Uterus (tissue), 4 donors: ENCODE measurements at places on chromosomes 4 and X.

- no peak for DNase-seq
- H3K27me3 ChIP-seq: peaks cover 3% of the 10 kb centered on the region
- H3K4me3 ChIP-seq: no peak overlapping the region
- H3K36me3 ChIP-seq: no peaks in the 10 kb centered on the region
- no peak overlapping the region for H3K27ac ChIP-seq
- no peaks in the 10 kb centered on the region for H3K4me1 ChIP-seq
Observed at GRCh38 chrX:136425996-136426395, 61.8 kb upstream of the BRS3 start.

DNA sequence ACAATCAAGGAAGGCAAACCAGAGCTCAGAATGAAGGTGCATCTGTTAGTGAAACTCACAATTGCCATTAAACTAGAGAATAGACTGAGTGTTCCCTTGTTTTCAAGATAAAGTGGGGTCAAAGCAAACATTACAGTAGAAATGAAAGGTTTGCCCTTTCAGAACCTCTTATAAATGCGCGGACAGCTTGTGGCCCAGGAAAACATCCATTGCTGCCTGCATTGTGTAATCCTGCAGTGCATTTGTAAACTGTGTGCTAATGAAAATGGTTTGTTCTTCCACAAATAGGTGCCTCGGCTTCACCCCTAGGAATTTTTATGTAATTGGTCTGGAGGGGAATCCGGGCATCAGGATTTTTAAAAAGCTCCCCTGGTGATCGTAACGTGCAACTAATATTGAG lies 62.8 kb downstream of the SNX25 start:
- H3K27me3 ChIP-seq: no peaks in the 10 kb centered on the region
- no peak for DNase-seq
- H3K4me1 ChIP-seq: no peaks in the 10 kb centered on the region
- H3K4me3 ChIP-seq: no peak overlapping the region

- DNase-seq: no peak
- no peak overlapping the region for H3K27ac ChIP-seq
- no peak overlapping the region for H3K4me3 ChIP-seq
- H3K27me3 ChIP-seq: no peaks in the 10 kb centered on the region
- no peaks in the 10 kb centered on the region for H3K36me3 ChIP-seq
Observed at GRCh38 chrX:130694983-130695382, 208.0 kb downstream of the ENOX2 start.

- H3K27ac ChIP-seq: no peak overlapping the region
- no peak for DNase-seq
- no peak overlapping the region for H3K4me3 ChIP-seq
- H3K4me1 ChIP-seq: no peaks in the 10 kb centered on the region
- H3K36me3 ChIP-seq: no peaks in the 10 kb centered on the region
Observed at GRCh38 chrX:18945483-18945882, 38.4 kb downstream of the PHKA2 start.

GRCh38 chr4:26648260-26648659 lies 64.4 kb downstream of the TBC1D19 start:
- H3K4me3 ChIP-seq: no peak overlapping the region
- H3K36me3 ChIP-seq: no peaks in the 10 kb centered on the region
- no peak for DNase-seq
- no peaks in the 10 kb centered on the region for H3K4me1 ChIP-seq
- no peaks in the 10 kb centered on the region for H3K27me3 ChIP-seq
- H3K27ac ChIP-seq: no peak overlapping the region

DNA sequence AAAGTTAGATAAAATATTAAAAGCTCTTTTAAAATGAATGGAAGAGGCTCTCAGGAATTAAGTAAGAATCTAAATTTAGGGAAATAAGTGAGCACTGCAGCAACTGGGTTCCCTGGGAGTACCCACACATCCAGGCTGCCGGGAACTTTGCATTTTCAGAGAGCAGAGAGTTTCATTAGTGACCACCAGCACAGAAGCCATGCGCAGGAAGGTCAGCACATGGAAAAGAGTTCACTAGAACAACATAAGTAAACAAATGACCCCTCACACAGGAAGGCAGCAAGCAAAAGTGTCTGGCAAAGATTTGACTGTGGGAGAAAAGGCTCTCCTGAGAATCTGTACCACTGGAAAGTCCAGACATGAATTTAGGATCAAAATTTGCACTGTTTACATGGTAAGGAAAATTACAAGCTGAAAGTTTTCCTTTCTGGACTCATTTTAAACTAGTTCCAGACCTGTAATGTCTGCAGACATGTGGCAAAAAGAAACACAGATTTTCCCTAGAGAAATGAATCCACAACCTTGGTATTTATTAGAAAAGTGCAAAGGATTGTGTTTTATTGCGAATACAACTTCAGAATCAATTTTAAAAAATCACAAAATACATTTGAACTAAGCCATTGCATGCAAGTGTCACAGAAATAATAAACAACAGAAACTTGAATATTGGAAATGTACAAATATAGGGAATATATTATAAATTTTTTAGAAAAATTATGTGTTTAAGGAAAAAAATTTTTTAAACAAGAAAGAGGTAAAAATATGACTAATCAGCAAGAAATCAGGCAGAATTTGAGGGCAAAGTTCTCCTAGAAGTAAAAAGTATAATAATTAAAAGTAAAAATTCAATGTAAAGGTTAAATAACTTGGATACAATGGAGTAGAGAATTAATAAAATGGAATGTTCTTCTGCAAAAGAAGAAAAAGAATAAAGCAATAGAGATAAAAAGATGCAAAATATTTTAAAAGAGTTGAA lies 18.4 kb upstream of the MYOZ2 start:
- H3K36me3 ChIP-seq: no peaks in the 10 kb centered on the region
- no peak overlapping the region for H3K4me3 ChIP-seq
- no peak overlapping the region for H3K27ac ChIP-seq
- no peaks in the 10 kb centered on the region for H3K4me1 ChIP-seq
- H3K27me3 ChIP-seq: no peaks in the 10 kb centered on the region

DNA sequence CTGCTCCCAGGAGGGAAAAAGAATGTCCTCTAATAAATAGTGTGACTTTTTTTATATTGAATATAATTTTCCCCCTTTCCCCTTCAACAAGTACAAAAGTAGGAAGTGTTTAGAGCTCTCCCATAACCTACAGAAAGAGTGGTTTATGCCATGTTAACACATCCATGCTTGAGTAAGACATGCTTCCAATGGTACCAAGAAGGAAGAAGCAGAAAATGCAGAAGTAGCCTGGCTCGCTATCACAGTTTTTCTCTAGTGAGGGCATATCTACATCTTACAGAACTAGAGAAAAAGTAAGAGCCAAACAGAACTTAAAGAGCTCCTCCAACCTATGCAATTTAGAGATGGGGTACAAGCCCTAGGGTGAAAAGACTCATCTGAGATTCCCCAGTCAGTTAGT lies 82.5 kb downstream of the ARHGEF9 start:
- no peaks in the 10 kb centered on the region for H3K36me3 ChIP-seq
- no peaks in the 10 kb centered on the region for H3K27me3 ChIP-seq
- H3K4me1 ChIP-seq: no peaks in the 10 kb centered on the region

DNA sequence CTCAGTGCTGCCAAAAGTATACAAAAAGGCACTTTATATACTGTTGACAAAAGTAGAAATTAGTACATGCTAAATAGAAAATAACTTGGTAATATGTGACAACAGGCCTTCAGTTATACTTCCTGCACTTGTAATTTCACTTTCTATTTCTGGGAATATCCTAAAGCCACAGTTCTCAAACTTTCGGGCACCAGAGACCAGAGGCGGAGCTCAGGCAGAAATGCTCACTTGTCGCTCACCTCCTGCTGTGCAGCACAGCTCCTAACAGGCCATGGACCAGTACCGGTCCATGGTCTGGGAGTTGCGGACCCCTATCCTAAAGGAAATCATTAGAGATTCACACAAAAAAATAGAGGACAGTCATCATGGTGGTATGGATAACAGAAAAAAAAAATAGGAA lies 25.7 kb downstream of the ACSL4 start:
- H3K27me3 ChIP-seq: no peaks in the 10 kb centered on the region
- H3K27ac ChIP-seq: peak overlapping the region; percentile 13
- DNase-seq: no peak
- no peaks in the 10 kb centered on the region for H3K36me3 ChIP-seq
- no peak overlapping the region for H3K4me3 ChIP-seq

- no peak overlapping the region for H3K4me3 ChIP-seq
- no peak overlapping the region for H3K27ac ChIP-seq
- H3K4me1 ChIP-seq: peaks cover 4% of the 10 kb centered on the region
- H3K27me3 ChIP-seq: no peaks in the 10 kb centered on the region
Observed at GRCh38 chr4:2024683-2025082, 15.9 kb upstream of the NELFA start.

DNA sequence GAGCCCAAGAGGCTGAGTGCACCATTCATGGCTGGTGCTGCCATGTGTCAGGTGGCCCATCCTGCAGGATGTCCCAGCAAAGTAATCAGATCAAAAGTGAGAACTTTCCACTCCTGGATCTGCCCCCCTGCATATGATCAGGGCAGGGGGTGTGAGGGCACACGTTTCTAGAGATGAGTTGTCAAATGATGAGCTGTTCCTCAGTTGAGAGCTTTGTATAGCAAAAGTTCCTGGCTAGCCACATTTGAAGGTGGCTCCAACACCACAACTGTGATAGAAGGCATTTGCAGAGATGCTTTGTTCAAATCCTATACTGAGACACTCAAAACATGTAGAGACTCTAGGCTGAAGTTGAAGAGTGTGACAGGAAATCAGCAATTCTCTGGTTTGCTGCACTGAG lies 501.8 kb downstream of the BCOR start:
- no peaks in the 10 kb centered on the region for H3K36me3 ChIP-seq
- H3K27me3 ChIP-seq: no peaks in the 10 kb centered on the region
- no peaks in the 10 kb centered on the region for H3K4me1 ChIP-seq
- no peak overlapping the region for H3K4me3 ChIP-seq
- DNase-seq: no peak
- H3K27ac ChIP-seq: no peak overlapping the region

GRCh38 chrX:17987783-17988182 lies 126.7 kb upstream of the RAI2 start:
- H3K4me1 ChIP-seq: no peaks in the 10 kb centered on the region
- H3K27ac ChIP-seq: no peak overlapping the region
- no peaks in the 10 kb centered on the region for H3K27me3 ChIP-seq
- H3K36me3 ChIP-seq: no peaks in the 10 kb centered on the region
- no peak for DNase-seq
- H3K4me3 ChIP-seq: no peak overlapping the region

DNA sequence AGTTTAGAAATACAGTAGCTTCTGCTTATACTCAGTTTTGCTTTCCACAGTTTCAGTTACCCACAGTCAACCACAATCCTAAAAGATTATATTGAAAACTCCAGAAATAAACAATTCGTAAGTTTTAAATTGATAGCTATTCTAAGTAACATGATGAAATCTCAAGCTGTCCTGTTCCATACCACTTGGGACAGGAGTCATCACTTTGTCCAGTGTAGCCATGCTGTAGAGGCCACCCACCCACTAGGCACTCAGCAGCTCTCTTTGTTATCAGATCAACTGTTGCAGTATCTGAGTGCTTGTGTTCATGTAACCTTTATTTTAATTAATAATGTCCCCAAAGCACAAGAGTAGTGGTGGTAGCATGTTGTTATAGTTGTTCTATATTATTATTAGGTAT lies 117.5 kb upstream of the IQCM start:
- DNase-seq: no peak
- H3K27ac ChIP-seq: no peak overlapping the region

- H3K27me3 ChIP-seq: no peaks in the 10 kb centered on the region
- H3K27ac ChIP-seq: peak within 1 kb of the TSS; percentile 90
- H3K4me3 ChIP-seq: peak within 1 kb of the TSS; percentile 57
- H3K4me1 ChIP-seq: no peaks in the 10 kb centered on the region
- no peaks in the 10 kb centered on the region for H3K36me3 ChIP-seq
Observed at GRCh38 chrX:119852382-119853353, at the start of gene UPF3B. Gene UPF3B (minus strand): TSS chrX:119852963. CDS start chrX:119852928, 35 bp downstream.

DNA sequence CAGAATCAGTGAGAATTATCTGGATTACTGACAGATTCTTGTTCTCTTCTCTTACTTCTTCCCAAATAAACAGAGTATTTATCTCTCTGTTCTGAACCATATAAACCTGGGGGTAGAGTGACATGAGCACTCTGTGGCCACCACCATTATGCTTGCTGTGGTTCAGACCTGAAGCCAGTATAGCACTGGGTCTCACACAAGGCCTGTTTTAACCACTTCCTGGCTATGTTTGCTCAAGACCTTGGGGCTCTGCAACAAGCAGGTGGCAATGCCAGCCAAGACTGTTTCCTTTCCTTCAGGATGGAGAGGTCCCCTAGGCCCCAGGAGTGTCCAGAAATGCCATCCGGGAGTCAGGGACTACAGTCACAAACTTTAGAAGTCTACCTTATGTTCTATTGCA lies 21.7 kb upstream of the HEPH start:
- H3K27me3 ChIP-seq: no peaks in the 10 kb centered on the region
- H3K27ac ChIP-seq: no peak overlapping the region
- H3K4me1 ChIP-seq: no peaks in the 10 kb centered on the region
- H3K4me3 ChIP-seq: no peak overlapping the region
- no peaks in the 10 kb centered on the region for H3K36me3 ChIP-seq
- DNase-seq: no peak

- no peaks in the 10 kb centered on the region for H3K36me3 ChIP-seq
- H3K27me3 ChIP-seq: no peaks in the 10 kb centered on the region
- DNase-seq: no peak
- H3K27ac ChIP-seq: no peak overlapping the region
- H3K4me1 ChIP-seq: no peaks in the 10 kb centered on the region
Observed at GRCh38 chrX:150700107-150700506, 6.9 kb downstream of the MTMR1 start.

DNA sequence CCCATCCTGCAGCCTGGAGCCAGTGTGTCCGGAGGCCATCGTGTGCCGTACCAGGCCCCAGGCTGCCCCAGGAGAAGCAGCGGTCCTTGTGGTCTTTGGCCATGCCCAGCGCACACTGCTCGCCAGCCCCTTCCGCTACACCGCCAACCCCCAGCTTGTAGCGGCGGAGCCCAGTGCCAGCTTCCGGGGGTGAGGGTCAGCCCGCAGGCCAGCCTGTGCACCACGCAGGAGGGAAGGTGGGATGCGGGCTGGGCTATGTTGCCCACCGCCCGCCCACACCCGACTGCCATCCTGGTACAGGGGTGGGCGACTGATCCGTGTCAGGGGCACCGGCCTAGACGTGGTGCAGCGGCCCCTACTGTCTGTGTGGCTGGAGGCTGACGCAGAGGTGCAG lies 7.6 kb upstream of the SRPK3 start:
- H3K36me3 ChIP-seq: no peaks in the 10 kb centered on the region
- H3K4me1 ChIP-seq: no peaks in the 10 kb centered on the region
- no peak for DNase-seq
- no peak overlapping the region for H3K4me3 ChIP-seq
- no peaks in the 10 kb centered on the region for H3K27me3 ChIP-seq
- no peak overlapping the region for H3K27ac ChIP-seq
